ENCODE measurements at places on chromosomes 2 and 18.

DNA sequence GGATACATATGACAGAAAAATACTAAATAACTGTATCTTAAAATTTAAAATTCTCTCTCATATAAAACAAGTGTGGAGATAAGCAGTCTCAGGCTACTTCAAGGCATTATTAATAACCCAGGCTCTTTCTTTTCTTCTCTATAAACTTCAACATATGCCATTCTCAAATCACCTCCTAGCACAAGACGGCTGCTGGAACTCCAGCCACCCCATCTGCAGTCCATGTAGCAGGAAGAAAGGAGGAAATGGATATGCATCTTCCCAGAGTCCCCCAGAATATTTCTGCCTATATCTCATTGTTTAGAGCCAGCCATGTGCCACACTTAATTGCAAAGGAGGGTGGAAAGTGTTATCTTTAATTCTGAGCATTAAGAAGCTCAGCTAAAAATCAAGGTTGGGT is 35.3 kb upstream of the NEB start:
- DNase-seq = no peak

GRCh38 chr2:102473020-102473419 is at the start of gene SLC9A4:
SLC9A4 (plus strand) TSS chr2:102473226; CDS start chr2:102473760, 534 bp downstream.
- DNase-seq = peak; percentile 5

DNA sequence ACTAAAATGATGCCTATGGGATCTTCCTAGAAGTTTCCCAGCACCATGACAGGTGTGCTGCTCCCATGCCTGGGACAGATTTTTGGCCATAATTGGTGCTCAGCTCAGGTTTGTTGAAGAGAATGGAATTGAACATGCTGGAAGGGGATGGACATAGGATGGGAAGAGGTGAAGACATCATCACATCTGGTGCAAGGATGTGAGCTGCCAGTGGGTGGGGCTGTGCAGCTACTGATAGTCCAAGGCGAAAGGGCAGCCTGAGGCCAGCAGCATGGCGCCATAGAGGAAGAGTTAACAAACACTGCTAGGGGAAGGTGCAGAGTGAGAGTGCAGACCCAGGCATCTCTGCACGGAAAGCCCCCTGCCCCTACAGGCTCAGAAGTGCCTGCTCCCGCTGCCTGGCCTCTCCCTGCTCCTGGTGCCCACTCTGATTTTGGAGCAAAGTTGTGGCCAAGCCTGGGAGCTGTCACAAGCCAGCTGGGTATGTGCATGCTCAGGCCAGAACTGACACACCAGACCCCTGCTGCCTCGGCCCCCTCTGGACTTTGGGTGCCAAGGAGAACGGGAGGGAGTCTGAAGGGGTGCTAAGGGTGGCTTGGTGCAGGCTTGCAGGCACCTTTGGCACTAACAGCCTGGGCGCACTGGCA is 178.6 kb downstream of the ZBTB7C start:
- DNase-seq = no peak

DNA sequence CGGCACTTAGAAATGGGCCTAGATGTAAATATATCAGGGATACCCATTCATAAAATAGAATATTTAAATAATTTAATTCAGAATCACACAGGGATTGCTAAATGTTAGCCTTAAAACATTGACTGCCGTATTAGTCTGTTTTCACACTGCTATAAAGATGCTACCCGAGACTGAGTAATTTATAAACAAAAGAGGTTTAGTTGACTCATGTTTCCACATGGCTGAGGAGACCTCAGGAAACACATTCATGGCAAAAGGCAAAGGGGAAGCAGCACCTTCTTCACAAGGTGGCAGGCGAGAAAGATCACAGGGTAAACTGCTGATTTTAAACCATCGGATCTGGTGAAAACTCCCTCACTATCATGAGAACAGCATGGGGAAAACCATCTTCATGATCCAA is 223.6 kb upstream of the GULP1 start:
- DNase-seq = no peak

Measured in frontal cortex (tissue), 4 donors.